ENCODE measurements at places on chromosomes 16 and 17.

- no peak for DNase-seq
These were observed 20.5 kb downstream of the PLCD3 start for GRCh38 chr17:45111850-45112249.

- no peak for DNase-seq
These were observed 992 bp downstream of the NLRC3 start for GRCh38 chr16:3576211-3576610.

DNA sequence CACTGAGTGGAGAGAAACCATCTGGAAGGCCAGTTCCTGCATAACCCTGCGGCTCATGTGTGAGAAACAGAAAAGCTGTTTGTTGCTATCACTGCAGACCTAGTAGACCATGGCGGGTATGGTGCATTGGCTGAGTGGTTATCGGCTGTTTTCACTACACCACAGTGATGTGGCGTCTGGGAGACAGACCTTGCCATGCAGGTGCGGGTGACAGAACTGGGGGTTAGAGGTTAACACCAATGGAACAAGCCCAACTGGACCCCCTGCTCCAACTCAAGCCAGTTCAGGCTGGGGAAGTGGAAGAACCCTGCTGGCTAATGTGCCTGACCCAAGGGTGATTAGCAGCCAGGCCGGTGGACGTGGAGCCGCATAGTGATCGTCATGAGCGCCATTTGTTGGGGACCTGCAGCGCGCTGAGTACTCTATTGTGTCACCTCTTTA is 91.9 kb downstream of the IRF8 start:
- DNase-seq, result no peak

DNA sequence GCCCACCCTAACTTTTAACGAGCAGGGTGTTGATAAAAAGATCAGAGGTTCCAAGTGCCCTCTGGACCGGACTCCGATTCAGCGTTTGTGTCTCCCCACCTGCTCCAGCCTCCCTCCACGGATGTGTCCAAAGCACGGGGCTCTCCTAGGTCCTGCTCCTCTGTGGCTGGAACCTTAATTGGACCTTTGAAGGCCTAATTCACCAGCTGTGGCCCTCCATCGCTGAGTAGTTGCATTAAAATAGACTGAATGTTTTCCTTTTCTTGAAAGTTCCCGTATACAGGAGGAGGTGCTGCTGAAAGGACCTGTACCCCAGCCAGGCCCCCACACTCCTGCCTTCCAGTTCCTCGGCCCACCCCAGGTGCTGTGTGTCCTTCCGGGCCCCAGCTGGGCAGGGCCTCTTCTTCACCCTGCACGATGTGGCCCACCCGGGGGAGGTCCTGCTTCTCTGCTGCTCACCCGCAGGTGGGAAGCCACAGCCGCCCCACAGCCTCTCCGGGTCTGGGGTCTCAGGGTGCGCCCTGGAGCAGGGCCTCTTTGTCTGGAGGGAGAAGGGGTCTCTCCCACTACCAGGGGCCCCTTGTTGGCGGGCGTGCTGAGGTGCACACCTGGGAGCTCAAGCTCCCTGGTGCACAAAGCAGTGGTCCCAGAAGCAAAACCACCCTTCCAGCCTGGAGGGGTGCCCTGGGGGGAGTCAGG is 1.3 kb upstream of the CACNA1H start:
- DNase-seq, result no peak

- peak; percentile 82 for DNase-seq
These were observed 36.2 kb downstream of the RGS9 start for GRCh38 chr17:65173284-65173793.

- DNase-seq, result no peak
These were observed 18.8 kb downstream of the MAP1LC3B start for GRCh38 chr16:87410968-87411367.

DNA sequence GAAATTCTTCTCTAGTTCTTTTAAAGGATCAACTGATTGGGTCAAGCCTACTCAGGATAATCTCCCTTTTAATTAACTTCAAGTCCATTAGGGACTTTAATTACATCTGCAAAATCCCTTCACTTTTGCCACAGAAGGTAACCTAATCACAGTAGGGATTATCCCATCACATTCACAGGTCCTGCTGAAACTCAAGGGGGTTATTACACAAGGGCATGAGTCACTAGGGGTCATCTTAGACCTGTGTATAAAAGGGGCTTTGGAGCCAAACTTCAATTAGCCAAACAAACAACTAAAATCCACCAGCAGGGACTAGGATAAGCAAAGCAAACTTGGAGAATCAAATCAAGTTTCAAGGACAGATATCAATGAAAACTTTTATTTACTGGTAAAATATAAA is 19.4 kb downstream of the CIAPIN1 start:
- DNase-seq, result no peak

GRCh38 chr17:56593086-56593645 is 333 bp upstream of the NOG start:
- peak; percentile 83 for DNase-seq

- peak; percentile 67 for DNase-seq
These were observed 747 bp downstream of the ATXN7L3 start for GRCh38 chr17:44198721-44199552.

- peak; percentile 66 for DNase-seq
These were observed 3.4 kb upstream of the HEXD start for GRCh38 chr17:82414548-82415281.

DNA sequence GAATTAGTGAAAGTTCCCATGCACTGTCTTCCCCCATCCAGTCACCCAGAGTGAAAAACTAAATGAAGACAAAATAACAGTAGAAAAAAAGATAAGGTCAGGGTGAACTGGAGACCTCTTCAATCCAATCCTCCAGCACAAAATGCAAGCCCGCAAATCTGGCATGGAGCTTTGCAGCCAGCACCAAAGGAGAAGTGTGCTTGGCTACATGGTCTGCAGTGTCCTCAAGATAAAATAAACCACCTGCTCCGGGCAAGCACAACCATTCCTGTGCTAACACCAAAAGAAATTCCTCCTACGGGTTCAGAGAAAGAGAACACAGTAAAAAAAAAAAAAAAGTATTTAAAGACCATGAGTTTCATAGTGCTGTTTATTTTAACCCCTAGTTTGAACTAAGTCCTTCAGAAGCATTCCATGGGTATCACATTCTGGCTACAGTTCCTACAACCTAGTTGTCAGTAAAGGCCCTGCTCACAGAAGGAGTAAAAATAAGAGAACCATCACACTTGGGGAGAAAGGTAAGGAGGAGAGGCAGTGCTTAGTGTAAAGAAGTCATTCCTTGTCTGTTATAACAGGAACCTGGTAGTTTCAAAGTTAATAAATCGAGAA is 109.1 kb downstream of the GAS7 start:
- no peak for DNase-seq

DNA sequence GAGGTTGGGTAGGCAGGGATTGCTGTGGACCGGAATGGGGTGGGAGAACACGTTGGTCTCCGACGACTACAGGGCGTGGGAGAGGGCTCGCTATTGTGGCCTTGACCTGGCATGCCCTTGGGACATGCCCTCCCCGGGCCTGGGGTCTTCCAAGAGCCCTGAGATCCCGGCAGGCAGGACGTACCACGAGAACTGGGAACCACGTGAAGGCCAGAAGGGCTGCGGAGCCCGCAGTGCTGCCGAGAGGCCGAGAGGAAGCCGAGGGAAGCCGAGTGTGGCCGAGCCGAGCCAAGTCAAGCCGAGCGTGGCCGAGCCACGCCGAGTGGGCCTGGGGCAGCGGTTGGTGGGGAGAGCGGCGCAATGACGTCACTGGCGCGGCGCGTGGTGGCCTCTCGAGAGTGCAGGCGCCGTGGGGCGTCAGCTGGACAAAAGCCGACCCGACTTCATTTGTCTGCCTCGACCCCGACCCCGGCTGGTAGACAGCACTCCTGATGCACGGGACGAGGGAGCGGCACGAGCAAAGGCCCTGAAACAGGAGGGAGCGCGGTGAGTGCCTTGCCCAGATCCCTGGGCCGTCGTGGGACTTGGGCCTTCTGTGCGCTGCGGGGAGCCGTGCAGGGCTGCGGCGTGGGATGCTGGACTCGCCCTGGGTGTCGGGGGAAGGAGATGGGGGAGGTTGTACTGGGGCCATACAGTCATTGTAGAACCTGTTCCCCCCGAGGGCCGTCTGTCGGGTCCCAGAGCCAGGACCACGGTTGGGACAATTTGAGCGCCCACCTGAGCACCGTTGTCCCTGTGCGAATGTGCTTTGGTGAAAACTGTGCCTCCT is 6.6 kb downstream of the SOCS1 start:
- no peak for DNase-seq

- DNase-seq, result no peak
These were observed 64.7 kb upstream of the ZNF469 start for GRCh38 chr16:88318051-88318450.

DNA sequence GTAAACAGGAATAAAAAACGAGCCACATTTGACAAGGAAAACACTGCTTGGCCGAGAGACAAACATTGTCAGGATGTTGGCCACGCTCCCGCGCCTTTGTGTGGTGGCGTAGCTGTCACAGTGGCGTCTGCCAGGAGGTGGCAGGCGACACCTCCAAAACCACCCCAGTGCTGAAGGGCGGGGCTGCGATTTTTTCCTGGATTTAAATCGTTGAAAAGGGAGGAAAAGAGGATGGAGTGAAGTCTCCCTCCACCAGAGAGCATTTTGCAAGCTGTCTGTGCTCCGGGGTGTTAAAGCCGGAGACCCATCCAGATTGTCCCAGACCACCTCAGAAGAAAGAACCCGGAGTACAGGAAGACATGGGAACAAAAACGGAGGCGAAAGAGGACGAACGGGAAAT is 12.7 kb downstream of the MRM3 start:
- DNase-seq, result peak; percentile 78

- DNase-seq, result no peak
These were observed 10.7 kb upstream of the UMOD start for GRCh38 chr16:20363191-20363590.

GRCh38 chr16:49462362-49462988 is 88.9 kb downstream of the C16orf78 start:
- no peak for DNase-seq

DNA sequence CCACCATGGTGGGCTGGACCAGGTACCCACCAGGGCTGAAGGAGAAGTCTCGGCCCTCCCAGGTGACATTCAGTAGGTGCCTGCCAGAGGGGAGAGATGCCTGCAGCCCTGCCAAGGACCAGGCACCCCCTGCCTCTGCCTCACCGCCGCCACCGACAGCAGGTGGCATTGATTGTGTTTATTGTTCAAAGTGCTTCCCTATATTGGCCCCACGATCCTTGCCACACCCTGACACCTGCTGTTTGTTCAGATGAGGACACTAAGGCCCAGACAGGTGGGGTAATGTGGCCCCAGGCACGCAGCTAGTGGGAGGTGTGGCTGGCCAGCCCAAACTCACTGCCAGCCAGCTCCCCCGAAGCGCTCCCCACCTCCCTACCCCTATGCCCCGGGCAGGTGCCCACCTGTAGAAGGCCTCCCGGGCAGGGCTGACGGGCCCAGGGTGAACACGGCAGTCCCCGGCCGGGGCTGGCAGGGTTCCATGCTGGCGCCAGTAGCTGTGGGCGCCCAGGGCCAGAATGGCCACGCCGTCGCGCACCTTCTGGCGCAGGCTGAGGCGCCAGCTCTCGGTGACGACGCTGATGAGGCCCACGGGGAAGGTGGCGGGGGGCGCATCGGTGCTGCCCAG is 8.0 kb downstream of the GRIN2C start:
- no peak for DNase-seq

DNA sequence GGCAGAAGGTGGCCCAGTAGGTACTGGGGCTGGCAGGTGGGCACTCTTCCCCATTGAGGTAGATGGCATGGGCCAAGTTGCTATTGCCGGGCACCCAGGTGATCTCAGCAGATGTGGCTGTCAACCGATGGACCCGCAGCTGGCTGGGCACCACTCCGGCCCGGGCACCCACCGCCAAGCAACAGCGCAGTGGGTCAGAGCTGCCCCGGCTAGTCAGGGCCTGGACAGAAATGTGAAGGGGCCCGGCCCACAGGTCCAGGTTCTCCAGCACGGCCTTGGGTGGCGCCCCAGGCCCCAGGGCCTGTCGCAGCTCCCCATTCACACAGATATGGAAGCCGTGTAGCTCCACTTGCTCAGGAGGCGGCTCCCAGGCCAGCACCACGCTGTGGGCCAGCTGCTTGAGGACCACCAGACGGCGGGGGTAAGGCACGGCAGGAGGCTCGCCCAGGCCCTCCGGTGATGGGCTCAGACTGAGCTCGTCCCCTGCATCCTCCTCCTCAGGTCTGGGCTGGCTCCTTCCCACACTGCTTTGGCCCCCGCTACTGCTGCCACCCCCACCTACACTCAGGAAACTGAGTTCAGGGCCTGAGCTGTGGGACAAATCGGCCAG is 16.5 kb downstream of the TSPOAP1 start:
- no peak for DNase-seq

DNA sequence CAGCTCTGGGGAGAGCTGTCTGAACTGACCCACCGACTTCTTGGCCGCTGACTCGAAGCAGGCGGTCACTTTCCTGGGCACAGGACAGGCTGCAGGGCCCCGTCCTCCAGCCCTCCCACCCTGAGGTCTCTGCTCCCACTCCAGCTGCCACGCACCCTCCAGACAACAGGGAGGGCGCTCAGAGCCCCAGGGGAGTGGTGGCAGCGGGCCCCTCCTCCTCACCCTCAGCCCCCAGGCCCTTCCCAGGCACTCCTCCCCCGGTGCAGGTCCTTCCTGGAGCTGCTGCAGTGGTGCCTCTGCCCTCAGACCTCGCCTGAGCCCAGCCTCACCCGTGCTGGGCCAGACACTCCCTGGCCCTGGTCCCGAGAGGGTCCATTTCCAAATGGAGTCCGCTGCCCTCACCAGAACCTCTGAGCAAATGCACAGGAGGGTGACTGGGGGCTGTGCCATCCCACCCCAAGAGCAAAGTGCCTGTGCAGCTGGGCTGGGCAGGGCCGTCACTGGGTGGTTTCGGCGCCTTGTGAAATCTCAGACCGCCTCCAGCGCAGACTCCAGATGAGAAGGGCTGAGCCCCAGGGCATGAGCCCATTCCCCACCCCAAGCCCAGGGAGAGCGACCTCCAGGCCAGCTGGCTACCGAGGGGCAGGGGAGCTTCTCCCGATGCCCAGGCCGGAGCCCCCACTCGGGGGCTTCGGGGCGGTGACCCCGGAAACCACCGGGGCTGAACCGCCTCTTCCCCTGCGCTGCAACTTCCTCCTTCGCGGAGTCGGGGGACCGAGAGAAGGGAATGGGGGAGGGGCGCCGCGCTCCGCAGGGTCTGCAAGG is 717 bp downstream of the CYBA start:
- no peak for DNase-seq

GRCh38 chr17:74037320-74037719 is 166.2 kb upstream of the RPL38 start:
- peak; percentile 35 for DNase-seq

- DNase-seq, result no peak
These were observed 47.1 kb upstream of the CIBAR2 start for GRCh38 chr16:85159179-85159980.

- DNase-seq, result no peak
These were observed 34.1 kb downstream of the ABAT start for GRCh38 chr16:8708536-8708935.

- DNase-seq, result no peak
These were observed 16.6 kb upstream of the SLC5A11 start for GRCh38 chr16:24829153-24829552.

GRCh38 chr17:66422186-66422585 is 119.8 kb downstream of the PRKCA start:
- peak; percentile 67 for DNase-seq

DNA sequence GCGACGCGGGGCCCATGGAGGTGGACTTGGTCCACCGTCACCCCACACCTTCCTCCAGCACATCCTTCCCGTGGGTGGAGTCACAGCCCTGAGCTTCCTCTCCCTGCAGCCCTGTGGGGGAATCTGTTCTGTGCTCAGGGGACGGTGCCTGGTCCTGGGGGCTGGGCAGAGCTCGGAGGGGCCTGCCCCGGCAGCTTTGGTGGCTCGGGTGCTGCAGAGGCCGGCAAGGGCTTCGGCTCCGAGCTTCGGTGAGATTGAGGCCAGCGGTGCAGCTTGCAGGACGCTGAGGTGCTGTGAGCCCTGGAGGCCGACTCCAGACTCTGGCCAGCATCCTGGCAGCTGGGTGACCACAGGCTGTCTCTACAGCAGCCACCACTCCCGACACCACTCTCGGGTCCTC is 36.4 kb downstream of the METRNL start:
- no peak for DNase-seq

Measured in fibroblast of skin of right quadriceps (primary cell).